ENCODE measurements at places on chromosomes 2 and 18. TPM values are rescaled to one million over a fixed set of nuclear protein-coding genes. Genes with fewer than 3 reads are reported as not detected.
A peak's percentile ranks its signal among the peaks of the same experiment; 100 is the strongest.

GRCh38 chr2:117686699-117687098, 127.8 kb upstream of the DDX18 start:
- DNase-seq, result no peak

GRCh38 chr2:177246000-177246399, 18.5 kb downstream of the NFE2L2 start:
- no peak for DNase-seq

- DNase-seq, result peak; percentile 48
Observed at GRCh38 chr2:71631411-71631931, 178.1 kb downstream of the DYSF start.

DNA sequence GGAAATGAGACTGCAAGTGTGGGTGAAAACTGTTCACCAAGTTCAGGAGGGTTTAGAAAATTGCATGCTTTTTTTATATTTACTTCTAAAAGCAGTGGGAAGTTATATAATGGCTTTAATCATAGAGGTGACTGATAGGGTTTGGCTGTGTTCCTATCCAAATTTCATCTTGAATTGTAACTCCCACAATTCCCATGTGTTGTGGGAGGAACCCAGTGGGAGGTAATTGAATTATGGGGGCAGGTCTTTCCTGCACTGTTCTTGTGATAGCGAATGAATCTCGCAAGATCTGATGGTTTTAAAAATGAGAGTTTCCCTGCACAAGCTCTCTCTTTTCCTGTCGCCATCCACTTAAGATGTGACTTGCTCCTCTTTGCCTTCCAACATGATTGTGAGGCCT, 35.7 kb upstream of the NTSR2 start:
- no peak for DNase-seq

Gene VWC2L
- not detected for total RNA-seq

GRCh38 chr2:118861731-118862130, 14.3 kb upstream of the EN1 start:
- DNase-seq, result no peak

Gene SPATA3
- not detected for total RNA-seq

Gene COBLL1
- total RNA-seq, result 18.6 TPM

DNA sequence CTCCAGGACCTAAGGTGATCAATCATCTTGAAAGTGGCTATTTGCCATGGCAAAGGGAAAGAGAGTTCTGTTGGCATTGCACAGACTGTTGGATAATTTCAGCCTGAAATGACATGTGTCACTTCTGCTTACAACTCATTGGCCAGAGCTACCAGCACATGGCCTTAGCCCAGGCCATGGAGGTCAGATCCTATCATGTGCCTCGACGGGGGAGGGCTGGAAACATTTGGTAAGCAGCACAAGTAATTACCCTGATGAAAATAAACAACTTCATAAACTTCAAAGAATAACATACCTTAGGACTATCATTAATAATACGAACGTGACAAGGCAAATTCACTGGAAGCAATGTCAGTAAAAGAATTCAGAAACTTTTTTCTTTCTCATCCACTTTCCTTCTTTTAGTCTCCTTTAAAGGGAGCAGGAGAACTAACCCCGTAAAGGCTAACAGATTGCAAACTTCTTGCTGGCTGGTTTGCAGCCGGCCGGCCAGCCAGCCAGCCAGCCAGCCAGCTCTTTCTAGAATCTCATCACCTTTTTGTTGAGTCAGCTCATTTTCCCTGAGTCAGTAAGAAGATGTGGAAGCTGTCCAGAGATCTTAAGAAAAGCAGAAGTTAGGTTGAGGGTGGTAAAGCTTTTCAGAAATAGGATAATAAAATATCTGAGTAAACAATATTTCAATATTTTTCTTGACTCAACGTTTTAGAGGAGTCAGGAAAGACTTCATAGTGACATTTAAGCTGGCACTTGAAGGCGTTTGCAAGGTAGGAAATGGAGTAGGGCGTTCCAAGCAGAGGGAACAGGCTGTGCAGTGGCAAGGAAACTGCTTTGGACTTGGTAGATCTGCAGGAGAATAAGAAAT, 31.9 kb downstream of the CNRIP1 start:
- peak; percentile 33 for DNase-seq

GRCh38 chr2:130767408-130767775, 12.1 kb downstream of the AMER3 start:
- no peak for DNase-seq

GRCh38 chr18:50819027-50819727, 639 bp downstream of the MRO start:
- DNase-seq, result peak; percentile 24

GRCh38 chr2:112627060-112628040, 18.4 kb upstream of the SLC20A1 start:
- peak; percentile 96 for DNase-seq

DNA sequence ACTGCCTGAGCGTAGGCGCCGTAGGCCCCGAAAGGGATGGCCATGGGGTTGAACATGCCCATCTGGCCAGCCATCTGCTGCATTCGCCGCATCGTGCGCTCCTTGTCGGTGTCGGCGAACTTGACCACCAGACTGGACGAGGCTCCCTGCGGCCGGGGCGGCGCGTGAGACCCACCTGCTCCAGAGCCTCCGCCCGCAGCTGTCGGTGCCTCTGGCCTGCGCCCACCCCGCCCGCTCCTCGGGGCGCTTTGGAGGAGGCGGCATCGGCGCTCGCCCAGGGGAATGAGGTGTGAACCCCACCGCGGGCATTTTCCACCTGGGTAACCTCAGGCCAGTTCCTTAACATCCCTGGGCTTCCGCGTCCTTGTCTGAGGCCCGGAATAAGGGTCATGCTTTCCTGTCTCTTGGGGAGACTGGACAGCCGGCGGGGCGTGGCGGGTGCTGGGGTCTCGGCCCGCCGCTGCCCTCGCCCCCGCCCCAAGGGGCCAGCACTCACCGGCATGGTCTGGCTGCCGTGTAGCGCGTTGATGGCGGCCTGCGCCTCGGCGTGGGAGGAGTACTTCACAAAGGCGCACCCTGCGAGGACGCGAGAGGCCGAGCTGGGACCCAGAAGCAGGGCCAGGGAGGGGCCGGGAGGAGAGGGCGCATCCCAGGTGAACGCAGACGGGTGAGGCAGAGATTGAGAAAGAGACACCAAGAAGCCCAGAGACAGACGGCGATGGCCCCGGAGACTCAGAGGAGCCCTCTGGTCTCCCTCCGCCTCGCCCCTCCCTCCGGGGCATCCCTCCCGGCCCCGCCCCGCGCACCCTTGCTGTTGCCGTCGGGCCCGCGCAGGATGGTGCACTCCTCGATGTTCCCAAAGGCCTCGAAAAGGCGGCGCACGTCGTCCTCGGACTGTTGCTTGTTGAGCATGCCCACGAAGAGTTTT, 291.0 kb downstream of the CELF4 start:
- DNase-seq, result no peak

Gene OSR1
- 0.31 TPM for total RNA-seq

GRCh38 chr2:159396799-159397198, 110.3 kb upstream of the WDSUB1 start:
- no peak for DNase-seq

Gene SFT2D3
- 2.9 TPM for total RNA-seq

Gene POTEI
- total RNA-seq, result 0.50 TPM

DNA sequence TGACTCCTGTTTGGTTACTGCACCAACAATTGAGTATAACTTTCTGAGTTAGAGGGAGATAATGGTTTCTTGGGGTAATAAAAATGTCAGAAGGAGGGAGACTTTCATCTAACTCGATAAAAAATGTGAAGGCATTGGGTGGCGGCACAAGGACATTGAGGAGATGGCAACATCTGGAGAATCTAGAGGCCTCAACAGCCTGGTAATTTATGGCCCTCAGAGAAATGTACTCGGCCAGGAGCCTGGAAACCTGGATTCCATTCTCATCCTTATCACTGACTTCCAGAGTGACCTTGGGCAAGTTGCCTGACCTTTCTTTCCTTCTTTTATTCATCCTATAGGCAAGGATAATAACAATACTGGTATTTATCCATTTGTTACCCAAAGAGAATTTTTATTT, 173.5 kb upstream of the MEX3C start:
- no peak for DNase-seq

DNA sequence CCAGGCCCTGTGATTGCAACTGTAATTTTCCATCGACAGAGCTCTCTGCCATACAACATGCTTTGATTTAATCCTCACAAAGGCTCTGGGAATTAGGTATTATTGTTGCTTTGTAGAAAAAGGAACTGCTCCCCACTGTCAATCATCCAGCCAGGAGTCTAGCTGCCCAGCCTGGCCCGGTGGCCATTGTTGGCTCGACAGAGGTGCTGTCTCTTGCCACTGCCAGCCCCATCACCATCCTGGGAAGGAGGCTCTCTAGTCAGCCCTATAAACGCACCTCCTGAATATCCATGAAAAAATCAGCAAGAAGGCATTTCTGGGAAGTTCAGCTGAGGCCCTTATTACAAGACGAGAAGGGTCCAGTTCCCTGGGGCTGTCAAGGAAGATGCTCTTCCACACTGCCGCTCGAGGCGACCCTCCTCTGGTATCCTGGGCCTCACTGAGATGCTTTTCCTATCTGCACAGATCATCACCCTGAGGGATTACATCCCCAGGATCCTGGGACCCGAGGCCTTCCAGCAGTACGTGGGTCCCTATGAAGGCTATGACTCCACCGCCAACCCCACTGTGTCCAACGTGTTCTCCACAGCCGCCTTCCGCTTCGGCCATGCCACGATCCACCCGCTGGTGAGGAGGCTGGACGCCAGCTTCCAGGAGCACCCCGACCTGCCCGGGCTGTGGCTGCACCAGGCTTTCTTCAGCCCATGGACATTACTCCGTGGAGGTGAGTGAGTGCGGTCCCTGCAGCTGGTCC, 71.0 kb downstream of the TPO start:
- no peak for DNase-seq

Gene PTH2R
- total RNA-seq, result not detected

Gene GNAL
- total RNA-seq, result 3.6 TPM

Gene RNPEPL1
- 22.7 TPM for total RNA-seq

- no peak for DNase-seq
Observed at GRCh38 chr18:3524706-3525105, 74.7 kb downstream of the TGIF1 start.

Gene KLHL30
- 0.53 TPM for total RNA-seq

DNA sequence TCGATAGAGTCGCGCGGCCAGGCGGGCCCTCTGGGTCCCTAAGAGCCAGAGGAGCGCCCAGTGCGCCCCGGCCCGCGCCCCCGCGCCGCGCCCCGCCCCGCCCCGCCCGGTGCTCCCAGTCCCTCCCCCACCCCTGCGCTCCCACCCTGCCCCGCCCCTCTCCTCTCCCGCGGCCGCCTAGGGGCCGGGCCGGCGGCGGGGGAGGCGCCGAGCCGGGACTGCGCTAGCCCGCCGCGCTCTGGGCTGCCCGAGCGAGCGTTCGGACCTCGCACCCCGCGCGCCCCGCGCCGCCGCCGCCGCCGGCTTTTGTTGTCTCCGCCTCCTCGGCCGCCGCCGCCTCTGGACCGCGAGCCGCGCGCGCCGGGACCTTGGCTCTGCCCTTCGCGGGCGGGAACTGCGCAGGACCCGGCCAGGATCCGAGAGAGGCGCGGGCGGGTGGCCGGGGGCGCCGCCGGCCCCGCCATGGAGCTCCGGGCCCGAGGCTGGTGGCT, at the start of gene GPC1:
GPC1 (plus strand) TSS at position 207 of the 491 bp plus-strand sequence; CDS start at position 463, 256 bp downstream.
- DNase-seq, result peak; percentile 56

- DNase-seq, result peak; percentile 100
Observed at GRCh38 chr18:48728204-48728833, 189.5 kb downstream of the CTIF start.

DNA sequence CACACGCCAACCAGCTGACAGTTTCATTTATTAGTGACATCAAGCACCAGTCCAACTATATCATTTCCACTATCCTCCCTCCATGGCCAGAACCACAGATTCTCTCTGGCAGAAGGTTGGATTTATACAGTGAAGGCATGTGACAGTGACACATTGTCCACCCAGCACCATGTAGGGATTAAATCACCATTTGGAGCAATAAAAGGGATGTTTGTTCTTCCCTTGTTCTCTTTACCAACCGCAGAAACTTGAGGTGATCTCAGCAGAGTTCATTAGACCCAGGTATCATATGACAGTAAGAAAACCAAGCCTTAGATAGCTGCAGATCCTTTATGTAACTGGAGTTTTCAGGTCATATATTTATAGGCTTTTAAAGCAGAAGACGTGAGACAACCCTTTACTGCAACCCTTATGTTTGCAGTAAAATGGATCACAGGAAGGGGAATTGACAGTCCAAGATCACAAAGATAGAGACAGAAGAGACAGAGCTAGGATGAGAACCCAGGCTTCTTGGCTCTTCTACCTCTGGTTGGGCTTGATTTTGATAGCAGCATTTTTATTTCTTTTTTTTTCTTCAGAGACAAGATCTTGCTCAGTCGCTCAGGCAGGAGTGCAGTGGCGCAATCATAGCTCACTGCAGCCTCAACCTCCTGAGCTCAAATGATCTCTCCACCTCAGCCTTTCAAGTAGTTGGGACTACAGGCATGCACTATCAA, 80.1 kb downstream of the XDH start:
- DNase-seq, result peak; percentile 65

DNA sequence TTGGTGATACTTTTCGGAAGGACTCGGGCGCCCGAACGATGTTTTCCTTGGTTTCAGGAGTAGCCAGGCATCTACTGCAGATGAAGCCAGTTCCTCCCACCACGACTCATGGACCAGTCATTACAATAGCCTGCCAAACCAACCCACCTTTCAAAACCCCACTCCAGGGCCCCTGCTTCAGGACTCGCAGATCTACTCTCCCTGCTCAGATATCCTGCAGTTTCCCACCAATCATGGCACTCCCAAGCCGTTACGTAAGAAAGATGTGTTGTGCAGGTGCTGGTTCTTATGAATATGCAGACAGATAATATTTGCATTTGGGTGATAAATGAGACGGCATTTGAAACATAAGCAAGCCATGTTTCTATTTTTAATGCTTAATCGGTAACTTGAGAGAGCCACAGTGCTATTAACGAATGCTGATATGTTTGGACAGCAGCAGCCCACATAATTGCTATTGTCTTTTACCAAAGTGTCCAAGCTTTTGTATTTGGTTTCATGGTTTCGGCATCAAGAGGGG, 3.5 kb upstream of the CYS1 start:
- no peak for DNase-seq

Gene ENOSF1
- total RNA-seq, result 14.4 TPM

Gene DOK6
- total RNA-seq, result 3.1 TPM

GRCh38 chr2:175383286-175383685, 201.8 kb upstream of the ATP5MC3 start:
- DNase-seq, result no peak

DNA sequence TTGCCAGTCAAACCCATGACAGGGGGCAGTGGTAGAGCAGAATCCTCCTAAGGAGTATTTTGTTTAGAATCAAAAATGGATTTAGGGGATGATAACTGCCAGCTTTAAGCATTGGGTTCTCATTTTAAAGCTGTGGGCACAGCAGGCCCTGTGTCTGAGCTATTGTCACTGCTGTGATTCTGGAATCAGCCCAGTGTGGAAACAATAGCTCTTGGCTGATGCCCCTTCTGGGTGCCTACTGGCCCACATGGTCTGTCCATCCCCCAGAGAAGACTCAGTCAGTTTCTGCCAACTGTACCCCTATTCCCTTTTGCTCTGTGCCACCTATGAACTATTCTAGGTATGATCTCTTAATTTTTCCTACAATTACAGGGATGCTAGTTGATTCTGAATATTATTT, 91.7 kb upstream of the LRRTM1 start:
- no peak for DNase-seq

GRCh38 chr2:216491793-216492596, 6.6 kb upstream of the RPL37A start:
- DNase-seq, result peak; percentile 31

Gene DTNA
- total RNA-seq, result 32.9 TPM

- peak; percentile 54 for DNase-seq
Observed at GRCh38 chr2:27792759-27793158, 21.2 kb downstream of the MRPL33 start.

Gene VWA3B
- total RNA-seq, result not detected

- no peak for DNase-seq
Observed at GRCh38 chr2:117137371-117137770, 677.1 kb upstream of the DDX18 start.
